NCI-H2029 treated with DMSO at 0.1 percent for 48 hours (cell line): ENCODE measurements at places on chromosomes 3 and 15.

DNA sequence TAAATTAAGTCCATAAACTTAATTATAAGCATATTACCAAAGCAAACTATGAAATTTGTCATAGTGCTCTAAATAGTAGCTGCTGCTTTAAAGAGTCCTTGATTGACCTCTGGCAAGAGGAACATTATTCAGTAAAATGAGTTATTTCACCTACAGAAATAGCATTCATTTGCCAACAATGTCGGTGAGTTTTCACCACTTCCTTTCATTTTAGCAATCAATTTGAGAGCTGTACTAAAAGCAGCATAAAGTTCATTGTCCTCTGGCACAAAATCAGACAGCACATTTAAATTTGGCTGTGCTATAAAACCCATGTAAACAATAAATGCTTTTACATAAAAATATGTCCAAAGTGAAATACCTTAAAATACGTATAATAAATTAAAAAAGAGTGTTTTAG lies 1515.7 kb downstream of the SI start:
- DNase-seq = no peak

GRCh38 chr3:60598671-60599070 lies 652.6 kb downstream of the FHIT start:
- no peak for DNase-seq

- no peak for DNase-seq
These were observed 215.3 kb upstream of the ROBO1 start for GRCh38 chr3:79983118-79983517.

- DNase-seq = no peak
These were observed 123.3 kb downstream of the MYLK start for GRCh38 chr3:123760817-123761216.

GRCh38 chr3:36944012-36944640 lies 728 bp downstream of the TRANK1 start:
- DNase-seq = peak; percentile 37

GRCh38 chr15:45307230-45307924 lies 55.3 kb downstream of the SLC28A2 start:
- no peak for DNase-seq

DNA sequence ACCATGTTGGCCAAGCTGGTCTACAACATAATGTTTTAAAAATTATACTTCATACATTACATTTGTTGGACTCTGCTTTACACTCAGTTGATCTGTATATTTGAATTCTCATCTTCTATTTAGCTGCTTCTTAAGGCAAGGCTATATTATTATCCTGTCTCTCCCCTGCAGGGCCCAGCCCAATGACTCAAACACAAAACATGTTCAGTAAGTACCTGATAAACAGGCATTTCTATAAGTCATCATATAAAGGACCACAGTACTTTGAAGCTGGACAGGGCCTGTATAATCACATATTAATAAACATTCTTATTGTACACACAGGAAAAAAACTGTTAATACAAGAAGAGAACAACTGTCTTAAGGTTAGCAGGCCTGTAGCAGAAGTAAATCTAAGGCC lies 36.2 kb downstream of the NGLY1 start:
- no peak for DNase-seq

DNA sequence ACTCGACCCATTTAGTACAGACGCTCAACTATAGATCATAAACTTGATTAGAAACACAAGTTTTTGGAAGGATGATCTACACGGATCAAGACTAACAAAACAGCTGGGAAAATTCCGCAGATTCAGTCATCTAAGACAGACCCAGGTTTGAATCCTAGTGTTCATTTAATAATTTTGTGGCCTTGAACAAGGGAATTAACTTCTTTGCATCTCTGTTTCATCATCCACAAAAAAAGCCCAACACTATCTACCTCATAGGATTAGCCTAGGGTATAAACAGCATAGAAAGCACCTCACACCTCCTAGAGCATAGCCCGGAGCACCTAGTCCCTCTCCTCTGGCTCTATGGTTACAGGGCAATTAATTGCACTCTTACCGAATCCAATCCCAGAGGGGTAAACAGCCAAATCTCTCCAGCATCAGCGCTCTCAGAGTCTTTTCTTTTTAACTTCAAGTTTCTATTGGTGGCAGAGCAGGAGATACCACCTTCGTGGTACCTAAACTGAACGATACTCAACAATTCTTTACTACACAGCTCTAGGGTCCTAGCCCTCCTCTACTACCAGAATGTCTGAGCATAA lies 3.5 kb downstream of the TBL1XR1 start:
- peak; percentile 44 for DNase-seq

DNA sequence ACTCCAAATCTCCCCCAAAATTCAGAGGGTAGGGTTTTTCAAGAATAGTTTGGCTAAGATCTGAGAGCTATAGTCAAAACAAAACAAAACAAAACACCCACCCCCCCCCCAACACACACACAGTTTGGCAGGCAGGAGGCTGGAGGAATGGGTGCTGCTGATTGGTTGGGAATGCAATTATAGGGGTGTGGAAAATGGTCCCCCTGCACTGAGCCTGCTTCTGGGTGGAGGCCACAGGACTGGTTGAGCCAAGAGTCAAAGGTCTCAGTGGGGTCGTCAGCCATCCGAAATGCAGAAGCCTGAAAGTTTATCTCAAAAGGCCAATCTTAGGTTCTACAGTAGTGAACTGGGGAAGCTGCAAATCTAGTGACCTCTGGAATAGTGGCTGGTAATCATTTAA lies 2.5 kb upstream of the HACD2 start:
- no peak for DNase-seq

DNA sequence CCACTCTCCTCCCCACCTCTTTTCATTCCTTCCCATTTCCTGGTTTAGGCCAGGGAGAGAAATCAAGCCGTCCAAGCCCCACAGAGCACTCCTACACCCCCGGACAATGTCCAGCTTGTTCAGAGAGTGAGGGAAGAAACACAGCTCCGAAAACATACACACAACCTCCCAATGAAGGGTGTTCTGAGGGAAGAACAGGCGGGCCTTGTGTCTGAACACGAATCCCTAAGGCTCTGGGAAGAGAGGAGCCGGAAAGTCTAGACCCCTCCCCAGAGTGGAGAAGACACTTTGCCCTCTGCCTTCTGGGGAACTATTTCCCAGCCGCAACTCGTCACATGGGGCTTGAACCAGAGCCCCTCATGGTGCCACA lies 30.5 kb downstream of the ACAN start:
- DNase-seq = no peak

GRCh38 chr3:29644261-29644660 lies 363.4 kb downstream of the RBMS3 start:
- DNase-seq = no peak
